ENCODE measurements at places on chromosomes 1 and 21.

GRCh38 chr1:204334455-204334854 is 25.3 kb downstream of the PLEKHA6 start:
- DNase-seq: no peak

GRCh38 chr1:36739703-36740289 is 257.1 kb upstream of the CSF3R start:
- no peak for DNase-seq

DNA sequence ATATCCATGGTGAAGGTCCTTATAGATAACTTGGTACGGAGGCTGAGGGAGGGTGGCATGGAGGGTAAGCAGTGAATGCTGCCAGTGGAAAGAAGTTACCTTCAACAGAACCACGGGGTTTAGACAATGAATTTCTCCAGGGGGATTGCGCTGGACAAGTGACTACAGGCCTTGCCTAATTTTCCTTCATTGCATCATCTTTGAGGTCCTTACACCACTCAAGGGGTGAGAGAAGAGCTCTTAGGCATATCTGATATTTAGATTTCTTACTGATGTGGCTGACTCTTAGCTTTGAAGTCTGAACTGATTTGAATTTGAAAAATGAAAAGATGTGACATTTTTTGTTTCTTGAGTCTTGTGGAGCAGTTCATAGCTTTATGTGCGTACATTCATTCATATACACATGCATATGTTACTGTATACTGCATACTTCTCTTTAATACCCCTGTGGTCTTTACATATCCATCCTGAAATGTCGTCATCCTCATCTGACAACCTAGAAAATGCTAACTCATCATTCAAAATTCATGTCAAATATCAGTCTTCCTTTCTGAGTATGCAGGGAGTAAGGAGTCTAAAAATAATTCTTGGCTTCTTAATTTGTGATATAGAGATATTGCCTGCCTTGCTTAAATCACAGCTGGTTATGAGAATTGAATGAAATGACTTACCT is 63.6 kb downstream of the DNM3 start:
- DNase-seq: no peak

GRCh38 chr1:197195100-197195499 is 48.6 kb upstream of the ASPM start:
- no peak for DNase-seq

- DNase-seq: no peak
These were observed 14.9 kb upstream of the SEC16B start for GRCh38 chr1:177984761-177985160.

DNA sequence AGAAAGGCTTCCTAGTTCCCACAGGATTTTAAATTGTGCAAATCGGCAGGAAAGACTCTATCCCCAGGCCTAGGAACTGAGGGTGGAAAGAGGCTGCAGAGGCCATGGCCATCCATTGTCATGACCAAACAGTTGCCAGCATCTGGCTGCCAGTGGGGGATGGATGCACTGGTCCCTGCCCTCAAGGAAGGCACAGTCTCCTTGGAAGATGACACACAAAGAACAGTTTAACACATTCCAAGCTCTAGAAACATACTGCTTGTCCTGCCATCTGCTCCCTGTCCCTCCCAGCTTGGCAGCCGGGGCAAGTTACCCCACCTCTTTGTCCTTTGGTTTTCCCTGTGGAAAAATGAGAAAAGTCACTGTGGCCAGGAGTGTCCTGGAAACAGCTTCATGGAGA is 83.2 kb downstream of the BCAR3 start:
- DNase-seq: no peak

DNA sequence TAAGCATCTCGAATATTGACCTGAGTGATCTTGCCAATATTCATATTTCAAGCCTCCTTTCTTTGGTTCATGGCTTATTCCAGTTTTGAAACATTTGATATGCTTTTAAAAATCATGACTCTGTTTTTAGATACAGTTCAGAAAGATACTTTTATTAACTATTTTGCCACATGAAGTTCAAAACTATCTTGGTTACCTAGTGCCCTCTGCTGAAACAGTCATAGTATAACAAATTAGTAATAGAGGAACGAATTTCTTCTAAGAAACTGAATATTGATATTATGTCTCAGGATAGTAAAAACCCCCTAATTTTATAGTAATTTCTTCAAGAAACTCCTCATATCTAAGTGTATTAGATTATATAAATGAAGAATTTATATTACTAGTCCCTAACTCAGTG is 52.6 kb upstream of the RC3H1 start:
- peak; percentile 16 for DNase-seq

- no peak for DNase-seq
These were observed at the start of gene FAM151A for GRCh38 chr1:54623216-54624007. FAM151A (minus strand) TSS chr1:54623525; CDS start chr1:54623395, 130 bp downstream.

All from RWPE1 (cell line).